ENCODE measurements at places on chromosomes 12 and 14.

GRCh38 chr14:21084998-21085853 is 13.2 kb downstream of the ZNF219 start:
- DNase-seq, result no peak

DNA sequence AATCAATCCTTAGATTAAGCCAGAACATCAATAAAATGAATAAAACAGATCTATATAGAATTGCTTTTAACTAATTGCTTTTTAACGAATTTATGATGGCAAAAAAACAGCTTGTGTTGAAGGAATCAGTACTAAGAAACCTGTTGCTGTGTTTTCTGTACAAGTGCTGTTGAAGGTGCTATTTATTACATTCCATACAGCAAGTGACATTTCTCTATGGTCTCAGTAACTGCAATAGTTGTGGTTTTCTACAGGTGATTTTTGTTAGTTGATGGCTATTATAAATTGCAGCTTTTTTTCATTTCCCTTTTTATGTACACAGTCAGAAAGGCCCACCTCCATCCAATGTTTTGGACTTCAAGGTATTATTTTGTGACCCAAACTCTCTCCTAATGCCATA is 56.6 kb downstream of the SLC2A13 start:
- no peak for DNase-seq

- DNase-seq, result no peak
These were observed 132.1 kb downstream of the RAD51B start for GRCh38 chr14:67951529-67952135.

- DNase-seq, result no peak
These were observed 131.2 kb downstream of the PPM1H start for GRCh38 chr12:62803756-62804155.

DNA sequence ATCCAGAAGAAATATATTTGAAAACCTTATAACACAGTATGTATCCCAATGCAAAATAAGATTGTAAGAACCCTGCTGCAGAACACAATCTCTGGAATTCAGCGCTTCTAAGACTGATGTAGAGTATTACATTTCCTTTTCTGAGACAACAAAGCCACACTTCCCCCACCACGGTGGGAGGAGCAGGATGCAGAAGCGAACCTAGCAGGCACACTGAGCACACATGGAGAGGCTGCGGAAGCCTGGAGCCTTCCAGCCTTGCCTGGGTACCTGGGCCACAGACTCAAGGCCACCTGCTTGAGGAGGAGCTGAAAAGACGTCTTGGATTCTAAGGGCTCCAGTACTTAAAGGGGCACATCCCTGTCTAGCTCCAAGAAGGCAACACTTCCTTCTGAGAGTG is 46.4 kb downstream of the TCHP start:
- DNase-seq, result no peak

- peak; percentile 45 for DNase-seq
These were observed 6.0 kb upstream of the GTSF1 start for GRCh38 chr12:54479421-54479820.

GRCh38 chr14:54503486-54503885 is 6.2 kb upstream of the CGRRF1 start:
- DNase-seq, result peak; percentile 52

DNA sequence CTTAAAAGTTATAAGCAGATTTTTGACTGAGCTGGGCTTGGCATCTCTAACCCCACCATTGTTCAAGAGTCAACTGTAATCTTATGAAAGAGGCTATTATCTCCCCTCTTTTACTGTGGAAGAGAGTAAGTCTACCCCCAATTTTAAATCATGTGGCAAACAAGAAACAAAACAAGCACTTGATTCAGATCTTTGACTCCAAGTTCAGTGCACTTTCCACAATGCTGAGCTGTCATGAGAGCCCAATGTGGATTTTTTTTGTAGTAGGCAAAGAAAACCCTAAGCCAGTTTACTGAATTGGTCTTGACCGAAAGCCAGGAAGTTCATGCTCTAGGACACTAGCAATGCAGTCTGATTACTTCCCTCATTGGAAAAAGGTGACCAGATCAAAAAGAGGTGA is 306.2 kb downstream of the GALC start:
- DNase-seq, result peak; percentile 92

GRCh38 chr14:86852530-86852929 is 1140.5 kb downstream of the GALC start:
- no peak for DNase-seq

DNA sequence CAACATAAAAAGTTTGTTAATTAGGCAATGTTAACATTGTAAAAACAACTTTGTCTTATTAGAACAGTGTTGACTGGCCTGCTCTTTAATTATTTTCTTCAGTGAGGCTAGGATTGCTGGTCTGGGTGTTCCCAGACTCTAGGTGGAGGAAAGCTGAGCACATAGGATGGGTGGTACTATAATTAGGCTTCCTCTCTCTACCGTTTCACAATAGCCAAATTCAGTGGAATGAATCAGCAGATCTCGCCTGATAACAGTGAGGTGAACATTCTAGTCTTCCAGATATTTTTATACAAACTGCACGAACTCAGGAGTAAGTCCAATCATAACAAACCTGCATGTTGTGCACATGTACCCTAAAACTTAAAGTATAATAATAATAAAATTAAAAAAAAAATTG is 11.9 kb downstream of the PTGDR start:
- no peak for DNase-seq

Data from foreskin melanocyte (primary cell).